HFF-Myc (cell line): ENCODE measurements at places on chromosomes 1 and 21.

DNA sequence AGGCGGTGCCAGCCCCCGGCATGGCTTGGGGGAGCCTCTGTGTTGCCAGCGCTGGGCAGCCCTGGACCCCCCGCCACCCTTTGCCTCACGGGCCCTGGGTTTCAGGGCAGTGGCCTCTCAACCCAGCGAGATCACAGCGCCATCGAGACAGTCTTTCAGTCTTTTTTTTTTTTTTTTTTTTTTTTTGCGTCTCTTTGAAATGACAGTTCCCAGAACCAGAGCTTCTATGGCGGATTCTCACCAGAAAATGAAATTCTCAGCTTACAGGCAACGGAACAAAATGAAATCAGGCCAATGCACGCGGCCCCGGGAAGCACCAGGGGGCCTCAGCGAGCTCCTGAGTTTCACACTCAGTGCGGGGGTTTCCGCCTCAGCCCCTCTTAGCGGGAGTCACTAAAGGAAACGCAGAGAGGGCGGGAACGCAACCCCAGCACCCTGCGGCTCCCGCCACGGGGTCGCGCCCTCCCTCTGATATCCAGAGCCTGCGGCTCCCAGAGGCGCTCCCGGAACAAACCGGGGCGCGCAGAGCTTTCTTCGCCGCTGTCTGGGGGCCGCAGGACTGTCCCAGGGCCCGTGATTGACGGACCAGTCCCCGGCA is 8.0 kb upstream of the COL6A1 start:
- DNase-seq, result no peak

DNA sequence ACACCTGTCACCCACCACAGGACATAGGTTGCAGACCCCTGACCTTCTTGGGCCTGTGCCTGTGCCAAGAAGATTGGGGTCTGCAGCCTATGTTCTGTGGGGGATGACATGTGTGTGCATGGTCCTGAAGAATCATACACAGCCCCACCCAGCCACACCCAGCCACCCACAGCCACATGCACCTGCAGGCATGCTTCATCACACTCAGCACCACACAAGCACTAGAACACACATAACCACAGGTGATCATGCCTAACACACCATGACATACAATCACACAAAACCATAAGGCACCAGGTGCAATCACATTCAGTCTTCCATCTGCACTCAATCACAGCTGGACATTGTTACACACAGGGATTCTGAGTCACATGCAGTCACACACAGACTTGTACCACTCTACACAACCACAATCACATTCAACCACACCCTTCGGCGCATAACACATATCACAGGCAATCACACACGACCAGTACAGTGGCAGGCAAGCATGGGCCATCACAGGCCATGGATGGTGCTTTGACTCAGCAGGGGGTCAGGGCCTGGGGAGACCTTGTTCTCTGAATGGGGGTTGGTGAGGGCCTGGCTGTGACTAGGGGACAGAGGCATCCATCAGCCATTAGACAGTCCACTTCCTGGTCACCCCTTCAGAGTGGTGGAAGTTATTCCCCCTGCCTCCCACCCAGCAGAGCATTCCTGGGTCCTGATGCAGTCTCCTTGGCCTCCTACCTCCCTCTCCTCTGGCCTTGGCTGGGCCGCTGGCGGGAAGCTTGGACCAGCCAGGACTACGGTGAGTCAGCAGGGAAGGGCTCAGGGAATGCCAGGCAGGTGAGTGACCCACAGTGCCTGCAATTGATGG is 44.3 kb upstream of the EPS8L3 start:
- no peak for DNase-seq

GRCh38 chr1:112698366-112699310 is 8.3 kb downstream of the RHOC start:
- DNase-seq, result no peak

DNA sequence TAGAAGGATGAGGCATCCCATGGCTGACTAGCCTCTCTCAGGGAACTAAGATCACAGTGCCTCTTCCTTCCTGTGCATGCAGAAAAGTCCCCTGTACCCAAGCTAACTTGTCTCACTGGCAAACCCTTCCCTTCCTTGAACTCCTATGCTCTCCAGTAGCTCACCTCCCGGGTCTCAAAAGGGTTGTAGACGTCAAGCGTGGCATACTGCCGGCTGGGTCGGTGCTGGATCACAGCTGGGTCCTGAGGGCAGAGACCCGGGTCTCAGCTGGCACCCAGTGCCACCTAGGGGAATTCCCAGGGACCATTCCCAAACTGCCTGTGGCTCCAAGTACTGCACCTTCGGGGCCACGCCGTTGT is 688 bp downstream of the SCAMP3 start:
- DNase-seq, result no peak

DNA sequence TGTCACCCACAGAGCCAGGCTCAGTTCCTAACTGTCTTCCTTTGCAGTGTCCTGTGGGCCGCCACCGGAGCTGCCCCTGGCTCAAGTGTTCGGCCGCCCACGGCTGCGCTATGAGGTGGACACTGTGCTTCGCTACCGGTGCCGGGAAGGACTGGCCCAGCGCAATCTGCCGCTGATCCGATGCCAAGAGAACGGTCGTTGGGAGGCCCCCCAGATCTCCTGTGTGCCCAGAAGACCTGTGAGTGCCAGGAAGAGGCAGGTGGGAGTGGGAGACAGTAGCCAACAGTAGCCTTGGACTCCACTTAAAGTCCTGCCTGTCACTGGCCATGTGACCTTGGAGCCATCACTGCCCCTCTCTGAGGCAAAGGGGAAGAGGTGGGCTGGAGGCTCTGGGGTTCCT is 16.6 kb downstream of the BCAN start:
- DNase-seq, result no peak

DNA sequence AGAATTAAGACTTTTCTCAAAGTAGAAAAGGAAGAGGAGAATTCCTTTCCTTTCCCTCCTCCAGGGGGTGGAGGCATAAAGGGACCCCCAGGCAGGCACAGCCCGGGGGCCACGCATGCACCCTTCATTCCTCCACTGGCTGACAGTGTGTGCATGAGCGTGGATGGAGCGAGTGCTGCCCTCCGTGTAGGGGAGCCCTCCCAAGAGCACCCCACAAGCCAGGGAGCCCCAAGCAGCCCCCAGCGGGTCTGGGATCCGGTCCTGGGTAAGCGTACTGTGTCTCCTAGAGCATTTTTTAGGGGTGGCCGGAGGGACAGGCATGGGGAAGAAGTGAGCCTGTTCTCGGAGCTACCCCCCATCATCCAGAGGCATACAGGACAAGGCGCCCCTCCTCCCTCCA is 120.5 kb downstream of the SIK1 start:
- DNase-seq, result no peak

DNA sequence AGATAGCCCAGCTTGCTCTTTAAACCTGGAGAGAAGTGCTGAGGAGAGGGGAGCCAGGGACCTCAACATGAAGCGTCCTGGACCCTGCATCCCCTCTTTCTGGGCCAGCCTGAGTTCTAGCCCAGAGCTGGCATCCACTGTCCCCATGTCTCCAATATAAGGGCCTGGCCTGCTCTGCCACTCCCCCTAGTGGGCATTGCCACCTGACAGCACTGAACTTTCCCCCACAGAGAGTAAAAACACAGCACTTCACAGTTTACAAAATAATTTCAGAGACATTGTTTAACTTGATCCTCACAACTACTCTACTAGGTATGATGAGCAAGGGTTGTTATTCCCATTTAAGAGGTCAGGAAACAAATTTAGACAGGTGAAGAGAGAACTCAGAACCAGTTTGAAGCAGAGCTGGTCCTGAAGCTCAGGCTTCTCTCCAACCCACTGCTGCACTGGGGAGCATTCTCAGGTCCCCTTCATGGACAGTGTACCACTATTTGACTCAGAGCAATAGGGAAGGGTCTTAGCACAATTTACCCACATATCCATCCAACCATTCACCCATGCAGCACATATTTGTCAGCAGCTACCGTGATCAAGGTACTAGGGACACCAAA is 151.2 kb downstream of the DMRTA2 start:
- no peak for DNase-seq

- no peak for DNase-seq
Measured at GRCh38 chr1:86502721-86503405, 34.1 kb downstream of the CLCA1 start.

DNA sequence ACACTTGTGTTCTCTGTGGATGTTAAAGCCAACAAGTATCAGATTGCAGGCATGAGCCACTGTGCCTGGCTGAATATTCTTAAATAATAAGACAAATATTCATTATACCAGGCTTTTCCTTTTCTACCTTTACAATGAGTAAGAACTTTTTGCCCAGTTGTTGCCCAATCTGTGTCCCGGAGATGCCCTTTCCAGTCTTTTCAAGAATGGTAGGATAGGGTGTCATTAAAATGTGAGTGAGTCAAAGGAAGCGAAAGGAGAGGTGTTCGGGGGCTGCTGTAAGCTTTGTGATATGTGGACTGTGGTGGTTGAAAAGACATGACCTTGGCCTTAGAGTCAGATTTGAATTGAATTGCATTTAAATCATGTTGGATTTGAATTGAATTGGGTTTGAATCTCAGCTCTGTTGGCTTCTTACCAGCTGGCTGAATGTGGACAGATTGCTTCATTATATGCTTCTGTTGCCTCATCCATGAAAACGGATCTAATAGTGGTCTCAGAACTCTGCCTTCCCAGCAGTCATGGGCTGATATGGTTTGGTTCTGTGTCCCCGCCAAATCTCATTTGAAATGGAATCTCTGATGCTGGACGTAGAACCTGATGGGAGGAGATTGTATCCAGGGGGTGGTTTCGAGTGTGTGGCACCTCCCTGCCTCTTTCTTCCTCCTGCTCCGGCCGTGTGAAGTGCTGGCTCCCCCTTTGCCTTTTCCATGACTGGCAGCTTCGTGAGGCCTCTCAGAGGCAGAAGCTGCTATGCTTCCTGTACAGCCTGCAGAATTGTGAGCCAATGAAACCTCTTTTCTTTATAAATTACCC is 22.7 kb upstream of the AADACL3 start:
- DNase-seq, result no peak
